ENCODE measurements at places on chromosomes 6 and 20. TPM values are rescaled to one million over a fixed set of nuclear protein-coding genes. Genes with fewer than 3 reads are reported as not detected.

GRCh38 chr20:58169450-58169849, 59.0 kb downstream of the ANKRD60 start:
- DNase-seq: no peak

GRCh38 chr6:45640081-45640491, 262.4 kb upstream of the SUPT3H start:
- DNase-seq: no peak

ZCCHC3 gene
- total RNA-seq: 52.6 TPM

GRCh38 chr6:156658186-156658965, 118.8 kb upstream of the ARID1B start:
- DNase-seq: no peak

MAP7 gene
- total RNA-seq: 59.1 TPM

- no peak for DNase-seq
These were observed 792 bp downstream of the RSPH3 start for GRCh38 chr6:158999154-158999665.
